ENCODE measurements at places on chromosomes 16 and 17.

DNA sequence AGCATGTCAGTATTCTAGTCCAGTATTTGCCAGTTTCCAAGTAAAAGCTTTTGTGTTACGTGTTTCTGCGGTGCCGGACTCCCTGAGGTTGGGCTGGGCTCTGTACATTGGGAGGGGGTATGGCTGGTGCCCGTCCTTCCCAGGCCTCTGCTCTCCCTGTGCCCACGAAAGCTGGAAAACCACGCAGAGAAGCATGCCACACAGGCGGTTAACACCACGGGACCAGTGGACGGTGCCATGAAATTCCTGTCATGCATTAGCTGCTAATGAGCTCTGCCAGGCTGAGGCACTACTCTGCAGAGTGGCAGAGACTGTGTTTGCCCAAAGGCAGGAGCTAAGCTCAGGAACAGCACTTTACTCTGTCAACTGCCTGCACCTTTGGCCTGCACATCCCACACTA is 8.1 kb downstream of the SMIM5 start:
- no peak for DNase-seq

- DNase-seq: no peak
These were observed 9.9 kb downstream of the OSBPL7 start for GRCh38 chr17:47811709-47812108.

GRCh38 chr16:50478075-50478772 is 70.0 kb upstream of the NKD1 start:
- DNase-seq: no peak

- DNase-seq: no peak
These were observed 6.0 kb upstream of the TBC1D3B start for GRCh38 chr17:36182176-36183000.

GRCh38 chr17:77622647-77623046 is 335.9 kb upstream of the TNRC6C start:
- DNase-seq: no peak

GRCh38 chr16:50035468-50035992 is 10.5 kb downstream of the CNEP1R1 start:
- no peak for DNase-seq

DNA sequence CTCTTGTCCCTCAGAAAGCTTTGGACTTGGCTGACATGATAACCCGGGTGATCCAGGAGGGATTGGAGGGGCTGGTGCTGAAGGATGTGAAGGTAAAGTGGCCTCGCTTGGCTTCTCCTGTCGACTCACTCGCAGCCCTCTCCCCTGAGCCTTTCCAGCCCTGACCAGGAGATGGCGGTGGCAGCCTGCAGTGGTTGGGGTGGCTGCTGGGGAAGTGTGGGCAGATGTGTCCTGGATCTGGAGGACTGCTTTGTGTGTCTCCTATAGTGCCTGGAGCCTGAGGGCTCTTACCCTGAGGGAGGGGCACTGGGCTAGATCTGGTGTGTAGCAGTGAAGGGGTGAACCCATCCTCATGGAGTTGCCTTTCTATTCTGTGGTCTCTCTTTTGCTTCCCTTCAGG is 17.9 kb downstream of the LIG3 start:
- DNase-seq: no peak

- no peak for DNase-seq
These were observed 193.2 kb upstream of the MPHOSPH6 start for GRCh38 chr16:82363026-82363816.

Measured in SIG-M5 (cell line).